Transverse colon (tissue), 4 donors: ENCODE measurements at places on chromosomes 16 and 17.
A peak's percentile ranks its signal among the peaks of the same experiment; 100 is the strongest.

- no peak for DNase-seq
Measured at GRCh38 chr16:77221482-77221881, 22.3 kb downstream of the SYCE1L start.

DNA sequence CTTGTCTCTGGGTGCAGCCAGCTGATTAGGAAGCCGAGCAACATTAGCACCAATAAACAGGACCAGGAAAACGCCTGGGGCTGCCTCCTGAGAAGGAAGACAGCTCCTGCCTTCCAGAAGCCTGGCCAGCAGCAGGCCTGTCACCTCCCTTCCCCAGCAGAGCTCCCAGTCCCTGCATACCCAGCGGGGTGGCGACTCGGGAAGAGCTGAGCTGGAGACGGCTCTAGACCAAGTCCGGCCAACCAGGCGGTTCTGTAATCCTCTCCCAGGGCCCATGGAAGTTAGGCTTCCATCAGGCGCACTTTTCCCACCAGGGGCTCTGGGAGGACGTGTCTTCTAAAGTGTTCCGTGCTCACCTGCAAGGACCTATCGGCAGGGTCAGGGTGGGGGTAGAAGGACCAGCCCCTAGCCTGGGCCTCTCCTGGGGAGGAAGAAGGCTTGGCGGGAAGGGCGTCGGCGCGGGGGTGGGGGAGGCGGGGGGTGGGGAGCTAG lies 12.0 kb upstream of the CLUH start:
- DNase-seq: peak; percentile 64

GRCh38 chr17:7406235-7406825 lies 1.3 kb upstream of the NLGN2 start:
- DNase-seq: no peak

GRCh38 chr17:29619251-29619650 lies 3.5 kb downstream of the CORO6 start:
- no peak for DNase-seq

DNA sequence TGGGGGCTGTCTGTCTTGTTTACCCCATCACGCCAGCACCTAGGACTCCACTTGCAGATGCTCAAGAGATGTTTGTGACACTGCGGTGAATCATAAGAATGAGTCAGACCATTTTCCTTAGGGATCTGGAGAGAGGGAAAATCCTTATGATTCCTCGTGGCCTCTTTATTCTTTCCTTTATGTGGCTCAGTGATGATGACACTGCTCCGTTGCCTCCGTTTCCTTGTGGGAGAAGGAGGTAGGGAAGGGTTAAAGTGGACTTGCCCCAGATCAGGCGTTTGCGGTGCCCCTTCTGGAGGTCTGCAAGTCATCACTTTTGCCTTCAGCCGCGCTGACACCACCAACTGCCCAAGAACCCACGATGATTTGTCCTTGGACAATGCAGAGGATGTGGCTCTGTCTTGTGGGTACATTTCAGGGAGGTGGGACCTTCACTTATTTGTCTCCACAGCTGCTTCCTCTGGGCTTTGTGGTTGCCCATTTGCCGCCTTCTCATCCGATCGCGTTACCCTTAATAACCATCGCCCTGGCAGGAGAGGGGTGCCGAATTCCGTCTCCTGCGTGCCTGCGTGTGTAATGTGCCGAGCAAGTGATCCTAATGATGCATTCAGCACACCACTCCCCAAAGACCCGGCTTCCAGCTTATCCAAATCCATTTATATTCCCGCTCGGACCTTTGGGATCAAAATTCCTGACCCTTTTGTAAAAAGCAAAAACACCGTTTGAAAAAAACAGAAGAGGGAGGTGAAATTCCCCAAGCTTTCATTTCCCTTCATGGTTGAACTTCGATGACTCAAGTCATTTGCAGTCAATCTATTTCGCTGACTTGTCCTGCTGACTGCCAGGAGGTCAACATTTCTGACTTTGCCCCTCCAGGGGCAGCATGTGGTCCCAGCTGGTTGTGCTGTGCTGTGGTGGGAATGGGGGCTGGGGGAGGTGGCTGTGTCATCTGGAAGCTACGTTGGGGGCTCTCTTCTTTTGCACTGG lies 87.2 kb upstream of the IRX3 start:
- DNase-seq: no peak

DNA sequence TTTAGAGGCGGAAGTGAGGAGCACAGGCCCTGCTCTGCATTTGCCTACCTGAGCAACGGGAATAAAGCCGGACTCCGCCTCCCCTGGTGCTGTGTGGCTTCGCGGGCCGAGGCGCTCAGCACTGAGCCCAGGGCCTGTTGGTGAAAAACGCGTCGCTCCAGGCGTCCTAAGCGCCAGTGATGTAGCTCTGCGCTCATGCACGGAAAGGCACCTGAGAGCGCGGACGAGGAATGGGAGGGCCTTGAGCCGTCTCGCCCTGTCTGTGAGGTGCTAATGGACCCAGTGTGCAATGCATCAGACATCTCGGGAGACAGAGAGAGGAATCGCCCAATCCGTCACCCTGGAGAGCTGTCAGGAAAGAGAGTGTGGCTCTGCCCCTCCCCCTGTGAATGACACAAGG lies 17.2 kb upstream of the ATP2A3 start:
- no peak for DNase-seq
